Common myeloid progenitor, CD34-positive (primary cell): ENCODE measurements at places on chromosomes 16 and 17.

DNA sequence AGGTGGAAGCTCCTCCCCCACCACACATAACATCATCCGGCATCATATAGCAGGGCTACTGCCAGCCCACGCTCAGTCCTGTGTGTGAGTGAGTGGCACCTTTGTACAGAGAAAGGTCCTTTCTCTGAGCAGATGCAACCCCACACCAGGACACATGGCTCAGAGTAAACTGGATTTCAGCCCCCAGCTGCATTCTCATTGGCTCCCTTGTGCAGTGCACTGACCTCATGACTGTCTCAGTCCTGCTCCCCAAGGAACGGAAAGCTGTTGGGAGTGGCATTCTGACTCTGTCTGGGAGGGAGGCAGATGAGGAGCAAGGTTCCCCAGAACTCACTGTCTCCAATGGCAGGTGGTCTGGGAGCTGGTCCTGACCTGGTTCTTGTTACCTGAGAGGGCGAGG is 244.1 kb downstream of the PHKB start:
- DNase-seq: no peak

GRCh38 chr17:81002409-81003361 is 11.0 kb downstream of the CHMP6 start:
- peak; percentile 49 for DNase-seq

GRCh38 chr17:27038676-27039075 is 255.2 kb upstream of the WSB1 start:
- peak; percentile 2 for DNase-seq

DNA sequence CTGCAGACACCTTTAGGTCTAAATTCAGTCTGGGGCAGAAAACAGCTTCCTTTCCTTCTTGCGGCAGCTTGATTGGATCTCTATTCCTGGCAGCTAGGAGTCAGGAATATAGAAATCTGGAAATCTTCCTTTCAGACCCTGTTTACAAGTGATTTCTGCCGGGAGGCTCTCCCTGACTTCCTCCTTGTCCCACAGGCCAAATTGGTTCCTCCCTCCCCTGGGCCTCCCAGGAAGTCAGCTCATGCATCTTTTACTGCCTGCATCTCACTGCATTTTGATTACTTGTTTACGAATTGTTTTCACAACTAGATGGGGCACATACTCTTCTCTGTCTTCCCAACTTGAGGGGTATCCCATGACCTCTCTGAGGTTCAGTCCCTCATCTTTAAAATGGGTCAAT is 206.3 kb downstream of the MAF start:
- no peak for DNase-seq

- no peak for DNase-seq
These were observed 16.7 kb upstream of the TOB1 start for GRCh38 chr17:50882851-50883250.

GRCh38 chr17:68197091-68197996 is 50.5 kb upstream of the AMZ2 start:
- DNase-seq: peak; percentile 47
